GM10248 (cell line): ENCODE measurements at places on chromosomes 6 and 20.

- DNase-seq: no peak
Observed at GRCh38 chr6:108165714-108166663, at the start of gene NR2E1. TSS of gene NR2E1 (plus strand) at chr6:108166022. CDS start at chr6:108166766, 744 bp downstream.

DNA sequence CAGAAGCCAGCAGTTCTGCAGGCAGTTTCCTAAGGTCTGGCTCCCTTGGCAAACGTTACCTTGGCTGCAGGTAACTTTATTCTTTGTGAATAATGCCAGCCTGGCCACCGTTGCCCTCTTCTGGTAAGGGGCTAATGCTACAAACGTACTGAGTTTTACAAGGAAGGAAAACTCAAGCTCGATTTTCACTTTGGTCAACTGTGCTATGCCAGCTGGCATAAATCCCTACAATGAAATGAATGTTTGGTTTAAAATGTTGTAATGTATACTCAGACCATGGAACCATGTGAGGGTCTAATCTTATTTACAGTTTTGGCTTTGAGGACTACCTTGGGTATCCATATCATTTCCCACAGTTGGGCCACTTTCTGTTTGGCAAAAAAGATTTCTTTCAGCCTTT is 101.4 kb downstream of the SLX4IP start:
- no peak for DNase-seq

DNA sequence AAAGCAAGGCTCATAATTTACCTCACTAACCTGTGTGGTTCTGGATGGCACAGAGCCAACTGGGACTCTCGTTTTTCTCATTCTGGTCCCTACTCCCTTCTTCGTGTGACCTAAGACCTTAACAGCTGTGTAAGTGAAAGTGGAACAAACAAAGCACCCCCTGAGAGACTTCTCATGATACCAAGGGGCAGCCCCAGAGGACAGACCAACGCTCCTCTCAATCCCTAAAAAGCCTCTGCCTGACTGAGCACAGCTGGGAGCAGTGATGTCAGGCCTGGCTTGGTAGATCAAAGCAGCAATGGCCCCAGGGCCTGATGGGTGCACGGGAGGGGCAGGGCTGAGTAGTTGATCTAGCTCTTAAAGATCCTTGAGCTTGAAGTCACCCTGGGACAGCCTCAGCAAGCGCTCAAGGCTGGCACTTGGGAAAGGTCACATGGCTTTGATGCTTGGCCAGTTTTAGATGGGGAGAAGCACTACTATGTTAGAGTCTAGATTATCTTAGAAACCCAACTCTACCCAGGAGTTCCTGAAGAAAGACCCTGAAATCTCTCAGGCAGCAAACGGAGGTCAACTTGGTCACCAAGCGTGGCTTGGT is 16.2 kb upstream of the TGM2 start:
- peak; percentile 63 for DNase-seq

GRCh38 chr6:47200536-47201334 is 109.0 kb downstream of the TNFRSF21 start:
- DNase-seq: no peak

GRCh38 chr20:53635221-53635620 is 41.6 kb upstream of the ZNF217 start:
- DNase-seq: no peak

- no peak for DNase-seq
Observed at GRCh38 chr20:44970243-44970757, 4.0 kb downstream of the STK4 start.

DNA sequence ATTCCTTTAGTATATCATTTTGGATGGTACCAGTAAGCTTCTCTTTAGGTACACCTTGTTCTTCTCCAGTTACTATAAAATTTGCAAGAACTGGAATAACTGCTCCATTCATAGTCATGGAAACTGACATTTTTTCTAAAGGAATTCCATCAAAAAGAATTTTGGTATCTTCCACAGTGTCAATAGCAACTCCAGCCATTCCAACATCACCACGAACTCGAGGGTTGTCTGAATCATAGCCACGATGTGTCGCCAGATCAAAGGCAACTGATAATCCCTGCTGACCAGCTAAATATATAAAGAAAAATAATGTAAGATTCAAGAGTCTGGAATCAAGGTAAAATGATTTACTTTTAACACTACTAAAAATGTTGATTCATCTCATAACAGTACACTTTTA is 5.3 kb downstream of the MMUT start:
- no peak for DNase-seq

DNA sequence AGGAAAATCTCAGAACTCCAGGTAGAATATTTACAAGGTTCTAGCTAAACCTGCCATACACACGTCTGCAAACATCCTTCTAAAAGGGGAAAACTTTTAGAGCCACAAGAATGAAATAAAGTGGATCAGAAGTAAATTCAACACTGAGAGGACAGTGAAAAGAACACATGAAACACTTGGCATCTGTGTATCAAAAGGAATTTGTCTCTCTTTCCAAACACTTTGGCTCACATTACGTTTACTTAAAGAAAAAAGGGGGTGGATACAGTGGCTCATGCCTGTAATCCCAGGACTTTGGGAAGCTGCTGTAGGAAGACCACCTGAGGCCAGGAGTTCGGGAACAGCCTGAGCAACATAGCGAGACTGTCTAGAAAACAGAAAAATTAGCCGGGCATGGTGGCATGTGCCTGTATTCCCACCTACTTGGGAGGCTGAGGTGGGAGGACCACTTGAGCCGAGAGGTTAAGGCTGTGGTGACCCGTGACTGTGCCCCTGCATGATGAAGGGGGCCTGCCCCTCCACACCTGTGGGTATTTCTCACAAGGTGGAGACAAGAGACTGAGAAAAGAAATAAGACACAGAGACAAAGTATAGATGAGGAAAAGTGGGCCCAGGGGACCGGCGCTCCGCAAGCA is 35.4 kb downstream of the NINL start:
- DNase-seq: no peak

DNA sequence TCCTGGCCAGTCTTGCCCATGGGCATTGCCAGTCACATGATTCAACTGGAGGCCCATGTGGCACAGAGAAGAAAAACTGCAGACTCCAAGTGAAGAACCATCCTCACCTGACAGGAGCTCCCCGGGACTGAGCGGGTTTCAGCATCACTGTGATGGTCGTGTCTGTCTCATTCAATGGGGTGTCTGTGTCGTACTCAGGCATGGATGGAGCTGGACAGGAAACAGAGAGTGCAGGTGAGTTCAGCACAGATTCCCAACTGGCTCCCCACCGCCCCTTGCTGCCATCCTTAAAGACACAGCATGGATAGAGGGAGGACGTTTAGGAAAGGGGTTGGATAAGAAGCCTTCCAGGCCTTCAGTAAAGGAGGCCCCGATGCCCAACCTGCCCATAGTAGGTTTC is 732.3 kb upstream of the CHD6 start:
- DNase-seq: no peak

DNA sequence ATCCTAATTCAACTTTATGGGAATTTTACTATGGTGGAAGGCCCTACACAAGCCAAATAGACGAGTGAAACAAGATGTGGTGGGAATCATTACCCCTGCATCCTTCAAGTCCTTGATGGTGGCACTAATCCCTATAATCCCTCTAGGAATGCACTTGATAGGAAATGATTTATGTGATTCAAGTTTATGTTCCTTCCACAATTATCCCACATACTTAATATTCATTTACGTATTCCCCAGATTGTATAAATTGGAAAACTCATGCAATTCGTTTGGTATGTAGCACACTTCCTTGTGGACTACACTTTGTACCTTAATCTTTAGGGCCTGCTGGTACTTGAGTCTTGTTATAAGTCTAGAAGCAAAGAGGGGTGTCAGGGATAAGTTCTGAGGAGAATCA is 40.8 kb downstream of the PKIB start:
- no peak for DNase-seq

DNA sequence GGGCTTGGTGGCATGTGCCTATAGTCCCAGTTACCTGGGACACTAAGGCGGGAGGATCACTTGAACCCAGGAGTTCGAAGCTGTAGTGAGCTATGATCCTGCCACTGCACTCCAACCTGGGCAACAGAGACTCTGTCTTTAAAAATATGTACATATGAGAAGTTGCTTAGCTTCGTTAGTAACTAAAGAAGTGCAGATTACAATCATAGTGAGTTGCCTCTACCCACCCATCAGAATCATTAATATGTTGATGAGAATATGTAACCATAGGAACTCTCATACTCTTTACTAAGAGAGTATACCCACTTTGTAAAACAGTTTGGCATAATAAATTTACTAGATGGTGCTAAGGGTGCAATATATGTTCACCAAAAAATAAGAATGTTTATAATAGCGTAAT is 54.0 kb downstream of the EFHC1 start:
- no peak for DNase-seq

GRCh38 chr20:57325632-57326356 is 3.8 kb upstream of the SPO11 start:
- no peak for DNase-seq

DNA sequence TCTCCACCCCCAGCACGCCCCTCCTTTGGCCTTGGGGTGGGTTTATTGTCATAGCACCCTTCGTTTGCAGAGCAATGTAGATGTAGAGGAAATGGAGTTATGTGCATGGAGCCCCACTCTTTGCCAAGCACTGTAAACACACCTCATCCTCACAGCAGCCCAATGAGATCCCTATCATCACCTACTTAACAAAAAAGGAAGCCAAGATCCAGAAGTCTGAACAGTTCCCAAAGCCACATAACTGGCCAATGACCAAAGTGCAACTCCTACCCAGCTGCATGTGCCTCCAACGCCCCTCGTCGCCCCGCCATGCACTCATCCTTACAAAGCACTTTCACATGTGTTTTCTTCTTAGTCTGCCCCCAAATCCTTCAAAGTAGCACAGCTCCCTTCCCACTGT is 21.8 kb upstream of the FOXQ1 start:
- no peak for DNase-seq

- DNase-seq: no peak
Observed at GRCh38 chr20:47622118-47622665, 120.5 kb downstream of the NCOA3 start.

DNA sequence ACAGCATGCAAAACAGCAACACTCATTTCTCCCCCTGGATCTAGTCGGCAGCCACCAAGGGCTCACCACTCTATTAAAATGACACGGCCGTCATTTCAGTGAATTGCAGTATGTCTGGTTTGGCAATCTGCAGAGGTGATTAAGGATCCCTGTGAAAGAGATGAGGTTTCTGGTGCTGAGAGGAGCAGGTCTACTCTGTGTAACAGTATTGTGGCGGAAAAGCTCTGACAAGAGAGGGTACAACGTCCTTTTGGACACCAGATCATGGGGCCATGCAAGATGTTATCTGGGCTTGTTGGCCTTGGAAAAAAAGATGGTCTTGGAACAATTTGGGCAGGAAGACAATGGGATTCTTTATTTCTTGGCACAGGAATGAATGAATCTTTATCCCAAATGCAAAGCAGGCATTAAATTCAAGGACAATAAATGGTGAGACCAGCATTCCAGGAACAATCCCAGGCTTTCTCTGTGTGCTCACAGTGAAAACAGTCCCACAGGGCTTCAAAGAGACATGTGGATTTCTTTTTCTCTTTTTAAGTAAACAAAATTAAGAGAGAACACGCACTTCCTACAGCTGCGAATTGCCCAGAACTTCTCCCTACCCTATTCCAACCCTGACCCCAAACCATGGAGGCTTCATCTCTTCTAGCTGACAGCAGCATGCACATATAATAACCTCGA is 33.7 kb upstream of the ADGRF1 start:
- no peak for DNase-seq

- no peak for DNase-seq
Observed at GRCh38 chr20:641516-641875, 11.5 kb downstream of the SRXN1 start.

- DNase-seq: no peak
Observed at GRCh38 chr6:14674867-14675648, 557.5 kb downstream of the CD83 start.

DNA sequence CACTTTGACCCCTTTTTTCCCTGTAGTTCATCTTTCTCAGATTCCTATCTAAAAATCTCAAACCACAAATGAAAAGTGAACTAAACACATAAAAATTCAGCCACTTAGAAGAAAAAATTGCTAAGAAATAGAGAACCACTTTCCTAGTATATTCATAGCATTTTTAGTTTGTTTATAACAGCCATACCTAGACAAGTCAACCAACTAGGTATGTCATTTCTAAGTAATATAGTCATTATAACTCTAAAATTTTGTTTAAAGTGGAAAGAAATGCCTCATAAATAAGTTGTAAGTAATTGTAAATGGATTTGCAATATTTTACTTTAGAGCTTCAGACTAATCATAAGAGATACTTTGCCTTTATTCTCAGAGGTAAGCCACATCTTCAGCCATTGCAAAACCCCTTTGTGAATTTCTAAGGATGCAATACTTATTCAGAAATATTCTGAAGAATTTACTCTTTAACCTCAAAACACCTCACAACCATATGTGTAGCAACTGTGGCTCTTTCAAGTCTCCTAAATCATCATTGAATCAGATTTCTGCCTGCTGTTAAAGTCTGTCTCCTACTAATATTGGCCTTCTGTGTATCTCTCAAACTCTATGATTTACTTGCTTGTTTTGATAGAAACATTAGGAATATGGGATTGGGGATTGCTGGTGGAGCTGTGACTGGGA is 6.9 kb upstream of the SUMO4 start:
- no peak for DNase-seq

GRCh38 chr20:31691646-31692275 is 30.9 kb downstream of the BCL2L1 start:
- peak; percentile 37 for DNase-seq
